Activated CD4-positive, alpha-beta T cell treated with anti-CD3 and anti-CD28 coated beads for 48 hours (primary cell): ENCODE measurements at places on chromosomes 6 and 20.
A peak's percentile ranks its signal among the peaks of the same experiment; 100 is the strongest.

DNA sequence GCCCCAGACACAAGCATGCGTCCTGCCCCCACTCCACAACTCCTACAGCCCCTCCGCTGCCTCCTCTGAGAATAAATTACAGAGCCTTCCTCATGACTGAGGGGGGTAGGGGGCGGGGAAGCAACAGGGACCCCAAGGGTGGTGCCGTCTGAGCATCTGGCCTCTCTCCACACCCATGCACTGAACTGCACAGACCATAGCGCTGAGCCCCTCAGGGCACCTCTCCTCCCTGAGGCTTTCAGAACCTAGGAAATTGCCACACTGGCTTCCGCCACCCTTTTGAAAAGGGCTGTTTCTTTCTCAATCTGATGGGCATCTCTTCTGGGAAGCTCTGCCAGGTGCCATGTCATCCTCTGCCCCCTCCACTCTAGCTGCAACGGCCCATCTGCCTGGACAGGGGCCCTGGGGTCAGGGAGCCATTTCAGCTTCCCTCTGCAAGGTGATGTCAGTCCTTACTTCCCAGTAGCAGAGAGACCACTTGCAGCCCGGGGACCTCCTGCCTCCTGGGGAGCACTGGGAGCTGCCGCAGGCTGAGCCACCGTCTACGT is 2.5 kb downstream of the CST7 start:
- DNase-seq, result no peak

- no peak for DNase-seq
These were observed 82.9 kb upstream of the TSHZ2 start for GRCh38 chr20:52889225-52889624.

DNA sequence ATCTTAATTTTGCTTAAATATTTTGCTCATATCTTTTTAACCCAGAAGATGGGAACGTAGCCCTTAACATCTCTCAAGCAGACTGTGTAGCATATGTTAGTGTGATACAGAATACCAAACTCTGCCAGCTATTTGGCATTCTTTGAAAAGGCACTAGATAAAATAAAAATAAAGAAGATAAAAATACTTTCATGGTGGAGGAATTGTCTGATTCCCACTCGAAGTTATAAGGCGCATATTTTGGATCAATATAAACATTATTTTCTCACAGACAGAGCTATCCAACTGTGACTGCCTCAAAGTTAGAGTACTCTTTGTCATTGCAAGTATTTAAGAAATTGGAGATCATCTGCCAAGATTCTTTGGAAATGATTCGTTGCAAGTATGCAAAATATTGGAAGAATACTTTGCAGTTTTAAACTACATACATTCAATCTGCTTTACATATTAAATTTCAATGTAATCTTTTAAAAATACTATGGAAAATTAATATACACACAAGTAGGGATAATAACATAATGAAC is 10.8 kb upstream of the EEF1E1 start:
- DNase-seq, result no peak

DNA sequence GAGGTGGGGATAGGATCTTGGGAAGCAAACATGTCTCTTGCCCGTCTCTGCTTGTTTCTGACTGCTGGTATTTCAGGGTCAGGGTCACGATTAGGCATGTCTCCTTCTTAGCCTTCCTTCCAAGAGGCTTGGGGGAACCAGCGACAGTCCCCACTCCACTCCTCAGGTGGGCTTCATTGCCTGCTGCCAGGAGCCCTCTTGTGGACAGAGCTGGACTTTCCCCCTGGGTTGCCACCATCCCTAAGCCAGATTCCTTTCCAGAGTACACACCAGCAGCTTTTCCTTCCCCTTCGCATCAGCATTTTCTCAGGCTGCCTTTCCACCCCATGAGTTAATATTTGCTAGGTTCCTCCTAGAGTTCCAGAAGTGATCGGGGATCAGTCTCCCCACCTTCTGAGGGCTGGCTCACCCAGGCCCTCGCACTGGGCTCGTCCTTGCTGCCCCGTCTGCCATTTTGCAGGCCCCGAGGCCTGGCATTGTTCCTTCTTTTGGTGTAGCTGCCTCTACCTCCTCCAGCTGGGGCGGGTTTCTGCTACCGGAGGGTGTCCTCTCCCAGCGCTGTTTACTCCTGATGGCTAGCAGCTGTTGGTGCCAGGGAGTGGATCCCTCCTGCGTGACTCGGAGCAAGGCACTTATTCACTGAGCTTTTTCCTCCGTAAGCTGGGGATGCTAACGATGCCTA is 8.8 kb upstream of the C20orf144 start:
- DNase-seq, result peak; percentile 54

GRCh38 chr6:109488001-109488400 is 5.0 kb upstream of the ZBTB24 start:
- no peak for DNase-seq

DNA sequence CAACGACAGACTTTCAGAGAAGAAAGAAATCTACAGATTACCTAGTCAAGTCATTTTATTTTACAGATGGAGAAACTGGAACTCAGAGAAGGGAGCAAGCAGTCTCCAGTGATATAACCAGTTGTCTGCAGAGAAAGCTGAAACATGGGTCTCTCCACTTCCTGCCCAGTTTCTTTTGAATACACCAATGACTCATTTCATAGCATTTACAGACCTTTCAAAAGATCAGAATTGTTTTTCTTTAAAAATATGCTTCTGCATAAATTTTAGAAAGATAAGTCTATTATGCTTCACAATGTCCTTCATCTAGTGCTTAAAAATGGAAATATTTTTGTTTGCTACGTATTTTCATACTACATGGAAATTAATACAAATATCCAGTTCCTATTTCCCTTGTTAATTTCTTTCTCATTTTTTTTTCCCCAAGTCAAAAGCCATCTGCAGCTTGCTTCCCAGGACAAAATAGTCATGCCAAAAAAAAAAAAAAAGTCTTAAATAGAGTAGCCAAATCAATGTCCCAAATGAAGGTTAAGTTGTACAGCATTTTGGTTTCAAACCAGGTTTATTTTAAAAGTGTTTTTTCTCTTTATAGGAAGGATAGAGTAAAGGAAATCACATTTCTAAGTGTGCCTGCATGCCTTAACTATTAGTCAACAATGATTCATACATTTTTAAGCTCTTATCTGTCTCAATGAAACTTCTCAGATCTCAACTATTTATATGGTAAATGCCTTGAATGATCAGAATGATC is 36.9 kb downstream of the ARHGAP18 start:
- peak; percentile 15 for DNase-seq

GRCh38 chr6:154613137-154613676 is 102.7 kb upstream of the CNKSR3 start:
- no peak for DNase-seq

- DNase-seq, result peak; percentile 35
These were observed 27.9 kb upstream of the TBC1D7 start for GRCh38 chr6:13355999-13356785.

GRCh38 chr6:159062564-159062945 is 17.8 kb upstream of the TAGAP start:
- DNase-seq, result peak; percentile 60

DNA sequence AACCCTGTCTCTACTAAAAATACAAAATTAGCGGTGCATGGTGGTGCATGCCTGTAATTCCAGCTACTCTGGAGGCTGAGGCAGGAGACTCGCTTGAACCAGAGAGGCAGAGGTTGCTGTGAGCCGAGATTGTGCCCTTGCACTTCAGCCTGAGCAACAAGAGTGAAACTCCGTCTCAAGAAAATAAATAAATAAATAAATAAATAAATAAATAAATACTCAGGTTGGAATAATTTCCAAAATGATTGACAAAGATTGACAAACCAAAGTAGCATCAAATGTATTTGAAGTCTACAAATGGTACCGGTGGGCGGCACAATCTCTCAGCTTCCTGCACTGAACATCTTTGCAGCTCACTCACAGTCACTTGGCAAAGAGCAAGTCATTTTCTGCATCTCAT is 144.1 kb upstream of the NRSN1 start:
- no peak for DNase-seq

DNA sequence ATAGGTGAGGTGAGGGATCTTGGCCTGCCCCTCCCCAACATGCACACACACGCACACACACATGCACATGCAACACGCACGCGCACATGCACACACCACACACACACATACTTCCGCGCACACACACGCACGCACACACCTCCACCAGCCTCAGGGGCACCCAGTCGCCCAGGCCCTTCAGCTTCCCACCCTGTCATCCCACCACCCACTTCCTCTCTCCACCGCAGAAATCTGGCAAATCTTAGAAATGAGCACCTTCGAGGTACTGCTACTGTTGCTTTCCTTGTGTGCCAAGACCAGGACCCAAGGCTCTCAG is 1.2 kb downstream of the SPDEF start:
- DNase-seq, result no peak

- peak; percentile 84 for DNase-seq
These were observed at the start of gene NRM for GRCh38 chr6:30690403-30691207. Gene NRM (minus strand): TSS chr6:30690984. CDS start chr6:30690974, 10 bp downstream.

- no peak for DNase-seq
These were observed 46.0 kb upstream of the UST start for GRCh38 chr6:148700741-148701311.

- DNase-seq, result no peak
These were observed 143.0 kb downstream of the FIG4 start for GRCh38 chr6:109834131-109834530.

GRCh38 chr20:57794600-57795341 is 85.0 kb upstream of the PMEPA1 start:
- no peak for DNase-seq

- no peak for DNase-seq
These were observed 99.3 kb downstream of the PAX1 start for GRCh38 chr20:21804802-21805201.

DNA sequence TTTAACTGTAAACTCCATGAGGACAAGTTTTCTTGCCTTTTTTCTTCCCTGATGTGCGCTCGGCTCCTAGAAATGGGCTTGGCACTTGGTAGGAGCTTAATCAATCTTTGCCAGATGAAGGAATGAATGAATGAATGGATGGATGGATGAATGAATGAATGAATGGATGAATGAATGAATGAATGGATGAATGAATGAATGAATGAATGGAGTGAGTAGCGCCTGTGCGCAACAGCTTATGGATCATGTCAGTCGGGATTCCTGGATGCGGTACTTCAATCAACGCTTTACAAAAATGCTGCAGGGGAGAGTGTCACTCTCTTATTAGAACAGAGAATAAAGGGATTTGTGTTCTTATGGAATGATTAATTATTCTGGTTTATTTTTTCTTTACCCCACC is 267.3 kb downstream of the TFAP2C start:
- DNase-seq, result no peak

- peak; percentile 79 for DNase-seq
These were observed 90.5 kb downstream of the GRM4 start for GRCh38 chr6:34055223-34055933.

GRCh38 chr20:59333951-59334350 is 33.5 kb downstream of the EDN3 start:
- no peak for DNase-seq

DNA sequence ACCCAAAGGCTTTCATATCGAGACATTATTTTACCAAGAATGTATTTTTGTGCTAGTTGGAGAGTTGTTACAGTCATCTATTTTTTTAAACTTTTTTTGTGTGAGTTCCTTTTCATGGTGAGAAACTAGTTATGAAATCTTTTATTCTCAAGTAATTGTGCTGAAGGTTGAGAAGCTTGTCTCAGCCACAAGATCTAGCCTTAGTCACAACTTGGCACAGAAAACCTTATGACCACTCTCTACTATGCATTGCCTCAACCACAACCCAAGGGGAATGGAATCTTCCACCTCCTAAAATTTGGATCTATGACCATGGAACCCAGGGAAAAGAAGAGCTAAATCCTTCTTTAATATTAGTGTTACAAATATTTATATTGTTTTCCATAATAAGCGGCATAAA is 58.5 kb downstream of the HS3ST5 start:
- DNase-seq, result no peak
